ENCODE measurements at places on chromosomes 1 and 21.

- no peak for DNase-seq
Observed at GRCh38 chr1:1302006-1302430, 5.7 kb downstream of the ACAP3 start.

GRCh38 chr1:67700692-67701410 is 15.8 kb downstream of the GADD45A start:
- DNase-seq = no peak

- no peak for DNase-seq
Observed at GRCh38 chr1:3609016-3609768, 2.1 kb downstream of the MEGF6 start.

DNA sequence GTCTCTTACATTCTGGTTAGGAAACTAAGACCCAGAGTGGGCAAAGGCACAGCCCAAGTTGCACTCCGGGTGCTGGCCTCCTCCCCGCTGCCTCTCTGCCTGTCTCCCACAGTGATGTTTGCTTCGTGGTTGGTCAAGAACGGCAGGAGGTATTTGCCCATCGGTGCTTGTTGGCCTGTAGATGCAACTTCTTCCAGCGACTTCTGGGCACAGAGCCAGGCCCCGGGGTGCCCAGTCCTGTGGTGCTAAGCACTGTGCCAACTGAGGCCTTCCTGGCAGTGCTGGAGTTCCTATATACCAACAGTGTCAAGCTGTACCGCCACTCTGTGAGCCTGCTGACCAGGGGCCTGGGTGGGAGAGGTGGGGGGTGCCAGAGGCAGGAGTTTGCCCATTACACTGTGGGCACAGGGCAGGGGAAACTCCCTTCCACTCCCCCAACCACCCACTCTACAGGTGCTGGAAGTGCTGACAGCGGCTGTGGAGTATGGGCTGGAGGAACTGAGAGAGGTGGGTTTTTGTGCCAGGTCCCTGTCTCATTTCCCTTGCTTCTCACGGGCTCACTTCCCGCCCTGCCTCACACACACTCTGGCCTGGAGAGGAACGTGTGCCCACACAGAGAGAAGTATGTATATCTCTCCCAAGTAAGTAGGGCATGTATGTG is 1.9 kb downstream of the BTBD19 start:
- DNase-seq = no peak

DNA sequence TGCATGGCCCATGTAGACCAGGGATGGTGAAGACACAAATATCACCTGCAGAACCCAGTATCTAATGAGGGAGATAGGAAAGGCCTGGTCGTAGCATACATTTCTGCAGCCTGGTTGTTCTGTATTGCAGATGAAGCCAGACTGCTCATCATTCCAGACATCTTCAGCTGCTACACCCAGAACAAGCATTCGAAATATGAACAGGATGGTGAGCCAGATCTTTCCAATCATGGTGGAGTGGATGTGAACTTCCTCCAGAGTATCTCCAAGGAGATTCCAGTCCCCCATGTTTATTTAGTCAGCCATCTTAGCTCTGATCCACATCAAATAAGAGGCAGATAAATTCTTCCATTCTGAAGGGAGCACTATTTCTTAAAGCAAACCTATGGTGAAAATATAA is 2.7 kb upstream of the MYCBP start:
- DNase-seq = no peak

GRCh38 chr1:200139661-200140250 is 112.2 kb downstream of the NR5A2 start:
- DNase-seq = no peak

- no peak for DNase-seq
Observed at GRCh38 chr1:156421939-156422601, 53.1 kb downstream of the RHBG start.

DNA sequence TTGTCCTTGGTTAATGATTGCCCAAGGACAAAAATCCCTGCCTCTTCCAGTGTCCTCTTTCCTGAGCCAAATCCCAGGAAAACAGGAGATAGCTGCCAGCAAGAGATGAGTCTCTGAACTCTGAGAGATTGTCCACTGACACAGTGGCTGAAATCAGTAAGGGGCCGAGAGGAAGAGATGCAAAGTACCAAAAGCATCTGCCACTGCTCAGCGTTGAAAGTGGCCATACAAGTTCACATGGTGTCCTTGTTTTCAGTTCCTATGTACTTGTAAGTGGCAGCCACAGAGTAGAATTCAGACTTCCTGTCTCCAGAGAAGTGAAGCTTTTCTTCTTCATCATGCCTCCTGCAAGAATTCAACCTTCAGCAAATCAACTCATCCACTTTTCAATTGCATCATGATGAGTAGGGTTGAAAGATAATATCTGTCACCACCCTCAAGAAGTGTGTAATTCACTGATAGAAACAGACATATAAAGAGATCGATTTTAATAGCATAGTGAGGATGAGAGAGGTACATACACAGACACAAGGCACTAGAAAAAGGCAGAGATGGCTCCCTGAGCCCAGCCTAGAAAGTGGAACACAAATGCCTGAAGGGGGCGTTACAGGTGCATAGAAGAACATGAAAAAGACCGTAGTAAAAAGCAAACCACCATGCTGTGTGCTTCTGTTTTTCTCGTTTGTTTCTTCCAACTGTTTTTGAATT is 185.8 kb downstream of the MRPL39 start:
- DNase-seq = no peak

GRCh38 chr21:45130324-45130774 is 56.0 kb downstream of the ADARB1 start:
- no peak for DNase-seq

DNA sequence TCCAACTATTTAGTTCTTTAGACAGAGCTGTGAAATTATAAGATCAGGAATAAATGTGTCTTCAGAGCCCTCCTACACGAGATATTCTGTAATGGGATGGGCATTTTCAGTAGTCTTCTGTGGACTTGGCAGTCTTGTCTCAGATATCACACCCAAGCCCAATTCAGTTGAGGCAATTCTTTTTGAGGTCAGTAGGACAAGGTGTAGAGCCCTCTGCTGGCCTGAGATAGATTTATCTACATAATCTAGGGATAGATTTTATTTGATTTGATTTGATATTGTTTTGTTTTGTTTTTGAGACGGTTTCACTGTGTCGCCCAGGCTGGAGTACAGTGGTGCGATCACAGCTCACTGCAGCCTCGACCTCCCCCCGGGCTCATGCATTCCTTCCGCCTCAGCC is 77.5 kb downstream of the FMN2 start:
- DNase-seq = no peak

DNA sequence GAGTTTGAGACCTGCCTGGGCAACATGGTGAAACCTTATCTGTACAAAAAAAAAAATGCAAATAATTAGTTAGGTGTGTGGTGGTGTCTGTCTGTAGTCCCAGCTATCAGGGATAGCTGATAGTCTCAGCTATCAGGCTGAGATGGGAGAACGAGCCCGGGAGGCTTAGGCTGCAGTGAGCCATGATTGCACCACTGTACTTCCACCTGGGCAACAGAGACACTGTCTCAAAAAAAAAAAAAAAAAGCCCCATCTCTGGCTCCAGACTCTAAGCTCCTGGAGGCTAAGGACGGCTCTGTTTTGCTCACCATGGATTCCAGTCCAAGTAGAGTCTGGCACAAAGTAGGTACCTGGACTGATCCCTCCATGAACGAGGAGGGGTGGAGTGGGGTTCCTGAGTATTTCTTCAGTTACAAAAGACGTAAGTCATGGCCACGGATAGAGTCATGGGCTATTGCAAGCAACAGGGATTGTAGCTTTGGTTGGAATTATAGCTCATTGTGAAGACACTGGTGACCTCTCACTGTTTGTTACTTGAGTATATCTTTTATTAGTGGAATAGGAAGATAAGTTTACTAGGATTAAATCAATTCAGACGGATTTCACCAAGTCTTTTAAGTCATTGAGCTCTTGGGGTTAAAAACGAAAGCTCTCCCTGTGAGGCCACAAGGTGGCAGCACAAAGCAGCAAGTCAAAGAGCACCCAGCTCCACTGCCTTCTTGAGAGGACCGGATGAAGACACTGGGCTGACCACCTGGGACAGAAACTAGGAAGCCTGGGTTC is 35.6 kb upstream of the TMEM61 start:
- peak; percentile 61 for DNase-seq

- DNase-seq = no peak
Observed at GRCh38 chr1:235712812-235713211, 63.2 kb upstream of the GNG4 start.
